ENCODE measurements at places on chromosomes 2 and 18.

GRCh38 chr18:54140641-54141040 is 83.8 kb downstream of the MBD2 start:
- DNase-seq, result no peak

GRCh38 chr2:123839326-123839725 is 185.8 kb upstream of the CNTNAP5 start:
- no peak for DNase-seq

GRCh38 chr2:67258122-67258521 is 139.0 kb upstream of the ETAA1 start:
- no peak for DNase-seq

DNA sequence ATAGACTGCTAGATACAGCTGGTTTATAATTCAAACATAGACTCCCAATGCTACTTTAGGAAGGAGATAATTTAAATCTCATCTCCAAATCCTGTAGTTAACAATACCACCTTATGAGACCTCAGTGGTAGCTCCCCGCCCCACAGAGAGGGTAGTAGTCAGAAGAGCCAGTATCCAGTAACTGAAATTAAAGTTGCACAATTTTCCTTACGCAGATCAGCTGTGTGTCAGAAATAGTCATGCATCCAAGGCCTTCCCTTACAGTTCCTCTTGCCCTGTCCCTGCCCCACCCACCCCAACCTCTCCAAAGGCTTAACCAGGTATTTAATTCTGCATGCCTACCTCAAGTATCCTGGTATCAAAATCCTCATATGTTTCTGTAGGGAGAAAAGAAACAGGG is 15.5 kb downstream of the MRPS5 start:
- DNase-seq, result no peak

GRCh38 chr2:129262934-129263333 is 716.5 kb upstream of the RAB6C start:
- DNase-seq, result no peak

DNA sequence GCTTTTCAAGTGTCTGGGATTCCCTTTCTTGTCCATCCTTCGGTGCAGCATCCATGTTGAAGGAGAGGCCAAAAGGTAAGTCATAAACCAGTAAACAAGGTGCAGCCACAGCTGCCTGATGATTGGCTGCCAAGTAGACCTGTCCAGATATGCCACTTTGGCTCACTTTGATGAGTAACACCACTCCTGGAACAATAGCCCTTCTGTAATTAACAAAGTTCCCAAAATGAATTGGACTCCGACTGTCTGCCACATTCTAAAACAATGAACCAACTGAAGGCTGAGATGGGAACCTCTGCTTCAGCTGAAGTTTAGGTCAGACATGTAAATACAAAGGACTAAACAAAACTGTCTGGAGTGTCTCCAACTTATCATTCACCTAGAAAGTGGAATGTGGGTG is 82.2 kb upstream of the LGALSL start:
- no peak for DNase-seq

DNA sequence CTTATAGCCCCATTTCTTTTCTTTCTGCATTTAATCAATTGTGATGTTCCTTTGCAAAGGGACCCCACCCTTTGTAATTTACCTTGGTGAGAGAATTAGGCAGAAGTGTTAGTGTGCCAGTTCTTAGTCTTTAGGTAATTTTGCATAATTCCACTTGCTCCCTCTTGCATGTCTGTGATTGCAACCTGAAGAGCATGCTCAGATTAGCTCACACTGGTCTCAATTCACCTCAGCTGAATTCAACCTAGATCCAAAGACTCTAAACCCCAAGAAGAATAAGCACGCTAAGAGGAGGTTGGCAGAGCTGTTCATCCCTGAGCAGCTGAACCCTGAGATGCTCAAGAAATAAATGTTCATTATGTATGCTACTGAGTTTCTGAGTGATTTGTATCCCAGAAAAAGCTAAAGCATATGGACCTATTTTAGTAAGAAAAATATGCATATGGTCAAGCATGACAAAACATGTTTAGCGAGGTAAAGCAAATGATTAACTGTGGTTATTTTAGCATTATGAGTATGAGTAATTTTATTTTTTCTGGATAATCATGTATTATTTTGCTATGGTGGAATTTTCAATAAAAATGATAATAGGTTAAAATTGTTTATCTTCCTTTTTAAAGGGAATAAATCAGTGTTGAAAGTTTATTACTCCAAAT is 299.2 kb upstream of the ZSWIM2 start:
- no peak for DNase-seq

- DNase-seq, result peak; percentile 85
Observed at GRCh38 chr18:58392324-58393000, 236.4 kb downstream of the ALPK2 start.

DNA sequence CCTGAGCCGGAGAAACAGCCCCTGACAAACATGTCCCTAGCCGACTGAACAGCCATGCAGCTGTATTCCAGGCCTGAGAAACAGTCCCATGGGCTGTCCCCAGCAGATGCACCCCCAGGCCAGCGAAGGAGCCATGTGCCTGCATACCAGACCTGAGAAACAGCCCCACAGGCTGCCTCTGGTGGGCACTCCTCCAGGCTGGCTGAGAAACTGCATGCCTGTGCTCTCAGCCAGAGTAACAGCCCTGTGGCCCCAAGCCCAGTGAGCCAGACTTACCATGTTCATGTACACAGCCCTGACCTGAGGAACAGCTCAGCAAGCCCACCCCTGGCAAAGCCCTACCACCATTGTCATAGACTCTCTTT is 24.8 kb downstream of the BOLL start:
- no peak for DNase-seq

GRCh38 chr2:60529136-60529784 is 24.2 kb downstream of the BCL11A start:
- no peak for DNase-seq

GRCh38 chr2:59530258-59530657 is 1023.2 kb downstream of the BCL11A start:
- DNase-seq, result no peak

GRCh38 chr2:239695728-239696240 is 295.0 kb upstream of the HDAC4 start:
- DNase-seq, result no peak

DNA sequence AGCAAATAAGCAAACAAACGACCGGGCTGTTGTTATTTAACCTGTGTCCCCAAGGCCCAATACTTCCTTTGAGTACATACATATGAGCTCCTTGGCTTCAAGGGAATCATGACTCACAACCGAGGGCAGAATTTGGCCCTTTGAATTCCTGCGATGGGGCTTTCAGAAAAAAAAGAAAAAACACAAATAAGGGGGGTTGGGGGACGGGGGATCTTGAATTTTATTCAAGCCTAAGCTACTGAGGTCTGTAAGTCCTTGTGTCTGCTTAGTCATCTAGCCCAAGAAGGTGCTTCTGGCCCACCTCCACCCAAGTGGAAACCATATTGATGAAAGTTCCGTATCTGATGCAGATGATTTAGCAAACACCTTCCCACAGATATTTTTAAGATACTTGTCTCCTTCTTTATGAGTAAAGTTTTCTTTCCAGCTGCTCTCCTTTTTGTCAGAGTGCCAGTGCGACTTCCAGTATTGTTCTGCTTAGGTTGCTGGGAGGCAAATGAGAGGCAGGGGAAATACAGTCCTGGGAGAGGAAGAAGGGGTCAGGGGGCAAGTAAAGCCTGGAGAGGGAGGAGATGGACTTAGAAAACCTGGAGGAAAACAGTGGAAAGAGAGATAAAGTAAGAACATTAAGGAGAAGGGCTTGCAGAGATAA is 169.6 kb downstream of the ZEB2 start:
- no peak for DNase-seq

DNA sequence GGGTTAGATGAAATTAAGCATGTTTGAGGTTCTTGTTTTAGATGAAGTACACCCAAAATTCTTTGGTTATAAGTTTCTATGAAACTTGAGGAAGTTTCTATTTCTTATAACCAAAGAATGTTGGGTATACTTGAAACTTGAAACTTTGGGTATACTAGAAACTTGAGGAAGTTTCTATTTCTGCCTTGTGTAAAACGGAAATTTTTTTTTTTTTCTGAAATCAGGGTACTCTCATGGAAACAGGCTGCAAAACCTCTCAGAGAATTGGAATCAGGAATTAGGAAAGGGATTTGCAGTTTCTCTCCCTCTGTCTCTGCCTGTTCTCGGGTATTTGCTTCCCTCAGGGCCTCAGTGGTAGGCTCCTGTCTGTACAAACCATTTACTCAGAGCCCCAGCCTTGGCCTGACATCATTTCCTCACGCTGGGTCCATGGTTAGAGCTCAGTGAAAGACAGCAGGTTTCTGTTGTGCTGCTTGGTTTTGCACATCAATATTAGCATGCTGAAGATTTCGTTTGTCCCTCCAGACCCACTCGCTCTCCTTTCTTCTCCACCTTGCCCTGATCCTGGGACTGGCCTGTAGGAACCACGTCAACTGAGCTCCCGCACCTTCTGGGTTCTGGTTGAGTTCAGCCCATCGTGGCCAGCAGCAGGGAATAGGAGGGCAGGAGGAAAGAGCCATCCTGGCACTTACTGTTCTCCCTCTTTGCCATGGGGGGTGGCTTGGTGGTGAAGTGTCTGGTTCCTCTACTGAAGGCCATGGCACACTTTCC is 106.4 kb downstream of the POLR1A start:
- DNase-seq, result peak; percentile 45

DNA sequence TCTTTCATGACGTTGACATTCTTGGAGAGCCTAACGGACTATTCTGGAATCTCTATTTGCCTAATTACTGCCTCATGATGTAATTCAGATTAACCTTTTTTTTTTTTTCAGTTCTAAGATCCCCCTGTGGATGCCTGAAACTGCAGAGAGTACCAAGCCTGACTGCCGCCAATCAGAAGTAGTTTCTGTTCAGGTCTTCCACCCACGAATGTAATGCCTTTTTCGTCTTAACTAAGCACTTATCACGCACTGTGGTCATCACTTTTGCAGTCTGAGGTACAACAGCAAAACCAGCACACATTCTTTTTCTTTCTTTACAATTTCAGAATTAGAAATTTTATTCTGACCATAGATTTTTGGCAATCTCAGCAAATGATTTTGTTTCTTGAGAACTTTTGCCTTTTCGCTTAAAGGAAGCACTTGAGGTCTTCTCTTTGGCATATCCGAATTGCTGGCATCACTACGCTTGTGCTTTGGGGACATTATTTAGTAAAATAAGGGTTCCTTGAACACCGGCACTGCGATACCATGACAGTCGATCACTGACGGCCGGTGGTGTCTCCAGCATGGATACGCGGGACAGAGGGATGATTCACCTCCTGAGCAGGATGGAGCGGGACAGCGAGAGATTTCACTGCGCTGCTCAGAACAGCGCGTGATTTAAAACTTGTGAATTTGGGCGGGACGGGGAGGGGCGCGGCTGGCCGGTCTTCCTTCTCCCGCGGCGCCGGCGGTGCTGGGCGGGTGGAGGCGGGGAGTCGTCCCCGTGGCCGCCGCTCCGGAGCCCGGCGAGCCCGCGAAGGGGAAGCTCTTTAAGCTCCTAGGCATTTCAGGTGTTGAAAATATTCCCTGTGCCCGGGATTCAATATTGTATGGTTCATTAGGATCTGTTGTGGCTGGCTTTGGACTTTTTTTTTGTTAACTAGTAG is 32.0 kb upstream of the GPR55 start:
- DNase-seq, result peak; percentile 36

DNA sequence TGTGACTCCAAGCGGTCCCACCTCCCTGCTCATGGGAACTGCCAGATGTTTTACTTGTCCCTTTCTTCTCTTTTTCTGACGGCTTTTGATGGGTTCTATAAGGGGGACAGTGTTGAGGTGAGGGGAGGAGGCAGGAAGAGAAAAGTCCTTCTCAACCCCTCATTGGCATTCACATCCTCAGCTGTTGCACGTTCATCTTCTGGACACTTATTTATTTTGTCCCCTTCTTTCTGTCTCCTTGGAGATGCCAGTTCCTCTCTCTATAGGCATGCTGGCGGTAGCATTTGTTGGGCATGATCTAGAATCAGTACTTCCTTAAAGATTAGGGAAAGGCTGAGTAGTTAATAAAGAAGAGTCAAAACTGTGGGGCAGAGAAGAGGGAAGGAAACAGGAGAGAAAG is 99.0 kb upstream of the KLHL14 start:
- no peak for DNase-seq

GRCh38 chr2:32806857-32807256 is 139.9 kb upstream of the LTBP1 start:
- DNase-seq, result no peak

GRCh38 chr2:70103531-70104061 is 16.3 kb downstream of the PCBP1 start:
- no peak for DNase-seq

GRCh38 chr2:154408786-154409185 is 289.7 kb upstream of the KCNJ3 start:
- no peak for DNase-seq

- DNase-seq, result no peak
Observed at GRCh38 chr2:119289093-119289492, 65.5 kb downstream of the STEAP3 start.

DNA sequence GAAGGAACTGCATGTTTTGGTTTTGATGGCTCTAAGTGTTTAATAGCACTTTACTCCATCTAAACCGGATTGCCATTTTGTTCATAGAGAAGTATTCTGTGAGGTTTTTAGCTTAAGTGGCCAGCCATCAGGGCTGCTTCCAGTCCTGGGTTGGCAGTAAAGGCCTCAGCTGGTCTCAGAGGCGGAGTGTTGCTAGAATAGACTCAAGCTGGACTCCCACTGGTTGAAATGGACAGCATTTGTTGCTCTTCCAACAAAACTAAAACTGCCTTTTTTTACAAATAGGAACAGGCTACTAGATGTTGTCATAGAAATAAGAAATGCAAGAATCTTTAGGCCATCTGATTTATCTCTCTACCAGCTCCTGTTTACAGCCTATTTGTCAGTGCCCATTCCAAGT is 126.4 kb downstream of the MAIP1 start:
- no peak for DNase-seq

DNA sequence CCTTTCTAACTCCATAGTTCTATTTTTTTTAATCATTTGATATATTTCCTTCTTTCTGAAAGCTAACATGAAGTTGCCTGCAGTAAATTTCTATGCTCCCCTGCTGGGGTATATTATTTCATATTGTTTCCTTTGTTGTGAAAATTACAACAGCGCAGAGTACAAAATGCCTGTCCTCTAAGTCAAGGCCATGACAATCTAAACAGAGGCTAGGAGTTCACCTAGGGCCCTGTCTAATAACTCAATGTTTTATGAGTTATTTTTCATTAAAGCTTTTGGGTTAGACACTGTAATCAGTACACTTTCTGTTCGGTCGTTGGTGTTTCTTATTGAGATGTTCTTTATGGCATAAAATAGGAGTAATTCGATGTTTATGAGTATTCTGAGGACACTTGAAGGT is 111.2 kb downstream of the OSR1 start:
- no peak for DNase-seq

DNA sequence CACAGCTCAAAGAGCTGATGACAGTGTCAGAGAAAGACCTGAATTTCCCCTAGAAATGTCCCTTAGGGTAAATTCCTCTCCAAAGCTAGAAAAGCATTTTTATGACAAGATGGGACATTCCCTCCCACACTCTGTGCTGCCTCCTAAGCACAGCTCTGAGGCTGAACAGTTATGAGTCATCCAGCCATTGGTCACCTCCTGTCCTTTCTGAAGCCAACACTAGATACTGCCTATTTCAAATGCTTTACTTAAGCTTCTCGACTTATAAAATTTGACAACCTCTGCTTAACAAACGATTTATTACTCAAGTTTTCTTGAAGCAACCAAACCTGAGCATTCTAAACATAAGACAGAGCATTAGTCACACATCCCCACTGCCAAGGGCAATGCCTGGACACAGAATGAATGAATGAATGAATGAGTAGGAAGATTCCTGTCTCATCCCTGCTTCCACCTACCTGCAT is 35.4 kb downstream of the B4GALT6 start:
- DNase-seq, result no peak
